Inflammatory macrophage treated with lipopolysaccharide for 1 hour (primary cell): ENCODE measurements at places on chromosomes 1 and 21.

DNA sequence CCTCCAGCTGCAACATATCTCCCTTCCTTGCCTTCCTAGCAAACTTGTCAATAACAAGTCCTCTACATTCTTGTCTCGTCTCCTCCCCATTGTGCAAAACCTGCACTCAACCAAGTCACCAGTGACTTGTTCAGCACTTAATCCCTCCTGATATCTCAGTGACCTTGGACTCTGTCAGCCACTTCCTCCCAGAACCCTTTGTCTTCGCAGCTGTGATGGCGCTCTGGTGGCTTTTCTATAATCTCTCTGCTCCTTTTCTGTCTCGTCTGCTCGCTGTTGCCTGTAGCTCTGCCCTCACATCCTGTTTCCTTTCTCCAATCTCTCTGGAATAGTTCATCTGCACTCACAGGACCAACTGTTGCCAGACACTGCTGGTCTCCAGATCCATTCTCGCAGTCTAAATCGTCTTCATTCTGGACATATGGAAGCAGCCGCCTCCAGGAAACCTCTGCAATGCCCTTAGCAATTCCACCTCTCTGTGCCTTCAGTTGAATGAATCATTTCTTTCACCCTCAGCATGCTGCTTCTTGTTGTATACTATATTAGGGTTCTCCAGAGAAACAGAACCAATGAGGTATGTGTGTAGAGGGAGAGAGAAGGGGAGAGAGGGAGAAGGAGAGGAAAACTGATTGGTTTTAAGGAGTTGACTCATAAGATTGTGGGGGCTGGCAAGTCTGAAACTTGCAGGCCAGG is 17.4 kb upstream of the IFNAR2 start:
- no peak for DNase-seq

DNA sequence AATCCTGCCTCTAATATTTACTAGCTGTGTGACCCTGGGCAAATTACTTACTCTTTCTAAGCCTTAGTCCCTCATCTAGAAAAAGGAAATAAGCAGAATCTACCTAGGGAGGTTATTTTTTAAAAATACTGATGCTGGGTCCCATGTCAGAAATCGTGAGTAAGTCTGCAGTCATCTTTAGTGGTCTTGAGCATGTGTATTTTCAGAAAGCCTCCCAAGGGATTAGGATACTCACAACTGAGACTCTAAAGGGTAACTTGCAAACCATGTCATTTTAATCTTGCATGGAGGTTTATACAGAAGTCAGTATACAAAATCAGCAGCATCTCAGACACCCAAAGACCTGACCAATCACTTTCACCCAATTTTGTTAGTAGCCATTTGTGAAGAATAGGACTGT is 43.2 kb downstream of the DSTYK start:
- DNase-seq, result no peak

DNA sequence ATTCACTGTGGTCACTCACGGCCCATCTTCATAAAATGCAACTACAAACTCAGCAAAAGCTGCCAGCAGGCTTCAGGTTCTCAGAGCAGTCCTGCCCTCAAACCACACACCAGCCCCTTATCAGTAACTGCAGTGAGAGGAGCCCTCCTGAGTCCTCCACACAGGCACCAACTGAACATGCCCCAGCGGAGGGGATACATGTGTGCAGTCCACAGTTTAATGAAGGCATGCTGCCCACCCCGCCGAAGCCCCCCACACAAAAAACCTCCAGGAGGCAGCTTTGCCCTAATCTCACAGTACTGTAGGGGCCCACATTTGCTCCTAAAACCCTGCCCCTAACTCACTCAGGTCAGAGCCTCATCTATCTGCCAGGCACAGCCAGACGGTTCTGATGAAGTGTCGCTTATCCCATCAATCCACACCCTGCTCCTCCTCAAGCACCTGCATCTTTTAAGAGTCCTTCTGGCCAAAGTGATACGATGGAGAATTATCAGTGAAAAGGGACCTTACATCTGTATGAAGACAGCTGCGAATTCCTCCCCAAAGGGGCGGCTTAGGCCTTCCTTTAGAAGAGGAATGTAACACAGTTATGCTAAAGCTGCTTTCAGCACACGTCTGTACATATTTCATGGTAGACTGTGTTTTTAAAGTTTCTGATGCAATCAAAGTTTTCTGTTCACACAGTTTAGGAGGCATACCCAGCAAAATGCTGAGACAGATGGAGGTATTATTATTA is 3.5 kb downstream of the ABCB10 start:
- DNase-seq, result no peak

DNA sequence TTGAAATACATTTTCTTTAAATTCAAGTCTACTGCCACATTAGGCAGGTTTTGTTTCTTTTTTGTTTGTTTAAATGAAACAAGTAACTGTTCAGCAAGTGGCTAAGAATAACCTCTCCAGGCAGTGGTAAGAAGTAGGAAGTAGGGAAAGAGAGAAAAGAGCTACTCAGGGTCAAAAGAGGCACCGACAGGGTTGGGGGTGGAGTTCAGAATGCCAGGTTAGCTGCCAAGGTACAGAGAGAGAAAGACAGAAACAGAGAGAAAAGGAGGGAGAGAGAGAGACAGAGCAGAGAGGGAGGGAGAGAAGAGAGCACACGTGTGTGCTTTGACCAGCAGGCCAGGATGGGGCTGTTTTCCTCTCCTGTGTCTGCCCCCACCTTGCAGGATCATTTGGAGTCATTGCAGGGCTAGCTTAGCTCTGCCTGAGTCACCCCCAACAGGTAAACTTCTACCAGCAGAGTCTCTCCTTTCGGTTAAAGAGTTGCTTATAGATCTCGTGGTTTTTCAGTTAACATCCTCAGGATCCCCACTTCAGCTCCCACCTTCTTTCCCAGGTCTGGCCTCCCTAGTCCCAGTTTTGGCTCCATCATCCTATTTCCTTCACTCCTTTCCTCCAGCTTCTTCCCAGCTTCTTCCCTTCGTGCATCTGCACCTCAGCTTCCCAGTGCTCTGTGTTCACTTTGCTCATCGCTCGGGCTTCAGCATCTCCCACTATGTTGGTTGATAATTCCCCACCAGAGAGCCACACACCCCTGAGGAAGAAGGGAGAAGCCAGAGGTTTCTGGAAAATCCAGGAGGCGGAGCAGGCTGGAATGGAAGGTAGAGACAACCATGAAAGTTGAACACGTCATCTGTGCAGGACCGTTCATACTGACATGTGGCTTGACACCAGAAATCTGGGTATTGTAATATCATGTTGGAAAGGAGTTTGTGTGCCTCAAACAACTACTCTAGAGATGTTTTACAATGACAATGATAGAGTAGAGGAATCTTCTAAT is 21.8 kb upstream of the RAB4A start:
- no peak for DNase-seq
